ENCODE measurements at places on chromosomes 16 and 17.

GRCh38 chr17:48503747-48504146 lies 27.1 kb downstream of the HOXB1 start:
- DNase-seq: no peak

GRCh38 chr16:70467113-70467512 lies 12.7 kb downstream of the FCSK start:
- DNase-seq: no peak

GRCh38 chr16:85490407-85491057 lies 122.6 kb upstream of the GSE1 start:
- no peak for DNase-seq

GRCh38 chr16:89374393-89374960 lies 115.9 kb downstream of the ANKRD11 start:
- no peak for DNase-seq

- no peak for DNase-seq
These were observed 138.0 kb downstream of the ANKFN1 start for GRCh38 chr17:56291226-56291805.

DNA sequence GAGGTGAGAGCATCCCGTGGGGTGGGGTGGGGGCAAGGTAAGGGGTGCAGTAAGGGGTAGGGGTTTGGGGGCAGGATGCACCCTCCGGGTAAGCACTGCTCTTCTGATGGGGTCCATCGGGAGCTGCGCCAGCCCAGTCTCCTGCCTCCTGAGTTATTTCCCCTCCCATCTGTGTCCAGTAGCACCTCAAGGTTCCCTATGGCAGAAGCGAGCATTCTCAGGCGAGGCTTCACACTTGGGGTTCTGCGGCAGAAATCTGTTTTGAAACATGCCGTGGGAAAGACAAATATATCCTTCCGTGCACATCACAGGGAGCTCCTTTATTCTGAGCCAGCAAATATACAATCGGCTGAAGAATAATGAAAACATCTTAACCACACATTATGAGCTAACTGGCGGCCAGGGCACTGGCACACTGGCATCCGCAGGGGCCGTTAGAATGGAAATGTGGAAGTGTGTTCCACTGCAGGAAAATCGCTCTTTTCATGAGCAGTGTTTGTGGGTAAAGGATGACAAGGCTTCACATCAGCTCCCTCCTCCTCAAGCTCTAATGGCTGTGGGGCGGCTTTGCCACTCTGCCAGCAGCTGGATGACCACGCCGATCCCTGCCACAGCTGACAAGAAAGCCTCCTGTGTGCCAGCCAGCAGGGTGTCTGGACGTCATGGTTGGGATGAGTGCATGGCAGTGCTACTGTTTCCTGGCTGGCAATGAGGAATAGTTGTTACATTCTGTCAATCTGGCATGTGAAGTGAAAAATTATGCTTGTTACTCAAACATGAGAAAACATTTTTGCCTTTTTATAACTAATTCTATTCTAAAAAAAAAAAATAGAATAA lies 20.0 kb downstream of the MTHFSD start:
- no peak for DNase-seq

DNA sequence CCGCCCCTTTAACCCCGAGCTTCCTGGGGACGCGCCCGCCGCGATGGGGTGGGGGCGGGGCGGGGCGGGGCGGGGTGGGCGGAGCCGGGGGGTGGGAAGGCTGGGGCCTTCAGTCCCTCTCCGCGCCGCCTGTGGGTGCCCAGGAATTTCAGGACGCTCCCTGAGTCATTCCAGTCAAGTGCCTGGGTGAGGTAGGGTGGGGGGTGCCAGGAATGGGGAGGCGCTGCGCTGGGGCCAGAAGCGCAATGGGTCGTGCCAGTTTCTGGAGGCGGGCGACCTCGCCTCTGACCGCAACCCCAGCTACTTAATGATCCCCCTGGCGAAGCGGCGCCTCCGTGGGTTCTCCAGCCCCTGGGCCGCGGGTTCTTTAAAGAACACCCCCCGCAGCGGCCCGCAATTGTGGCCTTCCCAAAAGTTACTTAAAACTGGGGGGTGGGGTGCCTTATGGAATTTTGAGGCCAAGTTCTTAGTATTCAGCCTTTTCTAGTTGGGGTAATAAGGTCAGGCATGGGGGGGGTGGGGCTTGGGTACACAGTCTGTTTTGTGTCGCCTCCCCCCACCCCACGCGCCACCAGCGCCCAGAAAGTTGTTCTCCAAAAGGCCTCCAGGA lies 826 bp upstream of the GSE1 start:
- DNase-seq: no peak

DNA sequence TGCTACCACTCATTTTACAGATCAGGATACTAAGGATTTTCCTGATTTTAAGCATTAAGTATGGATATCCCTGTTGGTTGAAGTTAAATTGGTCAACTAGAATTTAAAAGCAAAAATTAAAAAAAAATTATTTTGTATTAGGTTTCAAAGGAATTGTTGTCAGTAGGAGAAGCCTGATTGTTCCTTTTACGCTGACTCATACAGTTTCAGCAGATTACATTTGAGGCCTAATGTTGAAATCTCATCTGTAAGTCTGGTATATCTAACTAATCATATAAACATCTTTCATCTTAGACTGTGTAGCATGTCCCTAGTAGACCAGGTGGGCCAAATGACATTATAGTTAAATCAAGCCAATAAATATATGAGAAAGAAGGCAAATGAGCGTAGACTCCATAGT lies 83.5 kb downstream of the FTO start:
- DNase-seq: no peak

- DNase-seq: no peak
These were observed 6.5 kb upstream of the TAOK1 start for GRCh38 chr17:29383686-29384085.

DNA sequence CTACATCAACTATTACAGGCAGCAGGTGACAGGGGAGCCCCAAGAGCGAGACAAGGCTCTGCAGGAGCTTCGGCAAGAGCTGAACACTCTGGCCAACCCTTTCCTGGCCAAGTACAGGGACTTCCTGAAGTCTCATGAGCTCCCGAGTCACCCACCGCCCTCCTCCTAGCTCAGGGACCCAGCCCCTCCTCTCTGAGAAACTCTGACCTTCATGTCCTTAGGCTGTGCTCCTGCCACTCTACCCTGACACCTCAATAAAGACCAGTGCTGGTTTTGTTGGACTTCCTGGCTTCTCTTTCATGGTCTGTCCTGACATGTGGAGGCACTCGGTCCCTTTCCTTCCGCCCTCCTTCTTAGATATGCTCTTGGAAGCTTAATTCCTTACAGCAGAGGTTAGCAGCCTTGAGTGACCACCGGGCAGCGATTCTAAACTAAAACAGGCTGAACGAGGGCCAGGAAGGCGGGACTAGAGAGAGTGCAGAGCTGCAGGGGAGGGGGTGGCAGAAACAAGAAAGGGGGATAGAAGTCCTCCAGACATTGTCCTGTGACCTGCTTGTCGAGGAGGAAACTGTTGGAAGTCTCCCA lies 915 bp downstream of the AHSP start:
- DNase-seq: no peak
